ENCODE measurements at places on chromosomes 16 and 17. TPM values are rescaled to one million over a fixed set of nuclear protein-coding genes. Genes with fewer than 3 reads are reported as not detected.

The CLEC19A gene
- total RNA-seq, result not detected

The TMEM238L gene
- not detected for total RNA-seq

The MMP2 gene
- total RNA-seq, result 58.7 TPM

The CCL17 gene
- total RNA-seq, result not detected

The SLC2A4 gene
- 1.3 TPM for total RNA-seq

The QPRT gene
- 28.0 TPM for total RNA-seq

The ADAD2 gene
- not detected for total RNA-seq

The C17orf50 gene
- not detected for total RNA-seq

The MMP28 gene
- total RNA-seq, result 15.2 TPM

The C17orf67 gene
- 2.3 TPM for total RNA-seq

The DNAH3 gene
- total RNA-seq, result not detected

The CMTM1 gene
- total RNA-seq, result not detected

The KRT36 gene
- total RNA-seq, result not detected

The RPRML gene
- not detected for total RNA-seq

The RAB26 gene
- 28.8 TPM for total RNA-seq

All from body of pancreas (tissue), 4 donors.